Spinal cord (tissue), 10 donors: ENCODE measurements at places on chromosomes 5 and 9.

GRCh38 chr9:78777747-78778146 lies 480.8 kb downstream of the PSAT1 start:
- DNase-seq, result no peak

- no peak for DNase-seq
Measured at GRCh38 chr5:53032188-53032587, 43.0 kb downstream of the ITGA2 start.

- DNase-seq, result no peak
Measured at GRCh38 chr5:107213025-107213424, 457.7 kb downstream of the EFNA5 start.

GRCh38 chr5:132411304-132412013 lies 41.9 kb downstream of the SLC22A5 start:
- DNase-seq, result no peak

GRCh38 chr5:54360089-54360488 lies 49.7 kb upstream of the ARL15 start:
- DNase-seq, result no peak

- no peak for DNase-seq
Measured at GRCh38 chr5:24750355-24750754, 105.6 kb upstream of the CDH10 start.

- no peak for DNase-seq
Measured at GRCh38 chr5:135443161-135443960, 3.8 kb downstream of the DCANP1 start.

DNA sequence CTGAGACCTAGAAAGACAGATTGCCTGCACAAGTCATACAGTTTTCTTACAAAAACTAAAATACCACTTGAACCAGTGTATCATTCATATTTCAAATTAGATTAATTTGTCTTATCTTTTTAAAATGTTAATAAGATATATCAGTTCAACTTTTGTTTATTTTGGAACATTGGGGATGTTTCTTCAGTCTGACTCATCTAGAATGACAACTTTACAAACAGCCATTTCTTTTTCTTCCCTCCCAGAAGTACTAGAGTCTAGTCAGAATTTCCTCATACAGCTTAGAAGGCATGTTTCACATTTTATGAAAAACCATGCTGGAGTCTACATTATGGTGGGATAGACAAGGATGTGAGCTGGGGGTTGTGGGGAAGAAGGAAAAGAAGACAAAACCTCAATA lies 262.5 kb downstream of the NFIB start:
- no peak for DNase-seq

GRCh38 chr5:41878643-41879478 lies 8.6 kb upstream of the OXCT1 start:
- no peak for DNase-seq

DNA sequence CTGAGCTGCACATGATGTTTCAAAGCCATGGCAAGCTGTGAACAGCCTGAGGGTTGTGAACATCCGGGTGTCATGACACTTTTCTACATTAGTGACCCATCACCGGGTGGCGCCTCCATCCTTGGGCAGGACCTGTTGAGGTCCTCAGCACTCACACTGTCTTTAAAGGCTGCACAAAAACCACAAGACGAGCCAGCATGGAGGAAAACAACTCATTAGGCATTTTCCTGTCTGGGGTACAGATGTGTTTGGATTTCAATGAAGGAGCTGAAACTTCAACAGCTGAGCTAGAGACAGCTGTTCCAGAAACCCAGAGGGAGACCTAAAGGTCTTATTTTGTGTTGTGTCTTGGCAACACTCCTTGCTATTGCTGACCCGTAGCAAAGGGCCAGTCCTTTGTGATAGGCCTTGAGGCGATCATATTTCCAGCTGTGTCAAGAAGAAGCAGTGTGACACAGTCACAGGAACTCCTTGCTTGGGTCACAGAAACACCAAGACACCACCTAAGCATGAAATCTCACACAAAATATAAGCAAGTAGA lies 151.8 kb upstream of the VLDLR start:
- no peak for DNase-seq

DNA sequence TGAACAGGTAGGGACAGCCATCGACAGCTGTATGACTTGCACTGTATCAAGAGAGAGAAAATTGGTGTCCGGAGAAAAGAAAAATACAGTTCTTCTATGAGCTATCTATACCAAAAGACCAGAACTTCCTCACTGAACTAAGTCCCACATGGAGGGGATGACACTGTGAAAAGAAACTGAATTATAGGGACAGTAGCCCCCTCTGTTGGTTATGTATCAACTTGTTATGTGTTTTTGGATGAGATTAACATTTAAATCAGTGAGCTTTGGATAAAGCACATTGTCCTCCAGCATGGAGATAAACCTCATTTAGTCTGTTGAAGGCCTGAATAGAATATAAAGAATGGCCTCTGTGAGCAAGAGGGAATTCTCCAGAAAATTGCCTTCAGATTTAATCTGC lies 176.6 kb upstream of the SH3GL2 start:
- no peak for DNase-seq

DNA sequence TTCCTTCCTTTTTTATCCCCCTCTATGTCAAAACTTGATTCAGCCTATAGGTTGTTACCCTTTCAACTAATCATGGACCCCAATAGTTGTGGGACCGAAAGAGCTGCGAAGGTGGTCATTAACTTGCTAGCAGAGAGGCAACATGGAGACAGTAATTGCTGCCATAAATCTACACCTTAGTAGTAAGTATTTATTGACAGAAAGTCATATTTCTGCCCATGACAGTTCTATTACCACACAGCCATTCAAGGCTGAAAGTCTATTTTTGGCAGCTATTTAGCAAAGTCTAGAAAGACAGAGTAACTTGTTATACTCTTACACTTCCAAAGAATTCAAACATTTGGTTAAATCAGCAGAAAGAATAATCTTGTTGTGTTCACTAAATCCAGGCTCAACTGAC lies 236.2 kb downstream of the PRELID2 start:
- DNase-seq, result peak; percentile 16

GRCh38 chr9:127931092-127931881 lies 710 bp upstream of the PIP5KL1 start:
- DNase-seq, result no peak

- DNase-seq, result peak; percentile 48
Measured at GRCh38 chr9:130770679-130771442, 64.2 kb upstream of the ABL1 start.

- DNase-seq, result no peak
Measured at GRCh38 chr5:95530416-95530815, 24.4 kb downstream of the SKIC3 start.
